ENCODE measurements at places on chromosomes 13 and 19.

DNA sequence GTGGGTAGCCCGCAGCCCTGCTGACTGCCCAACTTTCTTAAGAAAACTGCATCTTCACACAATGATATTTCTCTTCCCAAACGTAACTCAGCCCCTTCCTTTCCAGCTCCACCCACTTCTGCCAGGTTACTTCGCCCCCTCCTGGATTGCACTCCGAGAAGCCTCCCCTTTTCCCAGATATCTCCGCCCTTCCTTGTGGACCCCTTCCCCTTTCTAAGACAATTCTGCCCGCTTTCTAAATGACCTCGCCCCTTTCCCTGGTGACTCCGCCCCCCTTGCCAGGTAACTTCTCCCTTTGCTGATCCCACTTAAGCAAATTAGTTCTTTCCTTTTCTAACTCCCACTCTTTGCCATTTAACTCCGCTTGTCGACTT is 2.6 kb downstream of the VSIG10L start:
- no peak for DNase-seq

DNA sequence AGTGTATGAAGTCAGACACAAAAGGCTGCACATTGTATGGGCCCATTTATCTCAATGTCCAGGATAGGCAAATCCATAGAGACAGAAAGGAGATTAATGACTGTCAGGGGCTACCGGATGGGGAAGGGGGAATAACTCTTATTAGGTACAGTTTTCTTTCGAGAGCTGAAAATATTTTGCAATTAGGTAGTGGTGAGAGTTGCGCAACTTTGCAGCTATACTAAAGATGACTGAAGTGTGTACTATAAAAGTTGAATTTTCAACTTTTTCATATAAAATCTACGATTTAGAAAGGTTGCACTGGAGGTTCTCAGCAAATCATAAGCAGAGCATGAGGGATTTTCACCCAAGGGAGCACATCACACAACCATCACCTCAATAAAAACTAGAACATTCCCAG is 16.1 kb upstream of the SLC15A1 start:
- DNase-seq, result no peak

DNA sequence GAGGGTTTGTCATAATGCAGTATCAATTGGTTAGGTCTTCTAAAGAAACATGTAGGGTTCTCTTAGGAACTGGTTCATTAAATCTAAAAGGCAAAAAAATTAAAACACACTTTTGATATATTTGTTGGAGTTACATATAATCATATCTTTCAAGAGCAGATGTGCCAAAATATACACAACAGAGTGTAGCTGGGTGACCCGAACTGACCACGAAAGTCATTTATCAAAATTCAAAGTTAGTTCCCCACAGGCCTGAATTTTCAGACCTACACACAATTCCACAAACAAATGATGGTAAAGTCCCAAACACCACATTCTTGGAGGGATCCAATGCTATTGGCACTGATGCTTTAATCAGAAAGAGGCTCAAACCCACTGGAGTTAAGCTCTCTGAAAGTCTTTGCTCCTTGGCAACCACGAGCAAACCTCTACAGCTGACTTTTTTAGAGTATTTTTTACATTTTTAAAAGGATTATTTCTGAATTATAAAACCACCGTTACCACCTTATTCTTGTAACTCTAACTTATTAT is 50.9 kb downstream of the IRS2 start:
- DNase-seq, result no peak

- DNase-seq, result no peak
Measured at GRCh38 chr19:51698296-51698695, 5.2 kb downstream of the SPACA6 start.

- DNase-seq, result no peak
Measured at GRCh38 chr13:23583491-23583890, 13.3 kb downstream of the TNFRSF19 start.

DNA sequence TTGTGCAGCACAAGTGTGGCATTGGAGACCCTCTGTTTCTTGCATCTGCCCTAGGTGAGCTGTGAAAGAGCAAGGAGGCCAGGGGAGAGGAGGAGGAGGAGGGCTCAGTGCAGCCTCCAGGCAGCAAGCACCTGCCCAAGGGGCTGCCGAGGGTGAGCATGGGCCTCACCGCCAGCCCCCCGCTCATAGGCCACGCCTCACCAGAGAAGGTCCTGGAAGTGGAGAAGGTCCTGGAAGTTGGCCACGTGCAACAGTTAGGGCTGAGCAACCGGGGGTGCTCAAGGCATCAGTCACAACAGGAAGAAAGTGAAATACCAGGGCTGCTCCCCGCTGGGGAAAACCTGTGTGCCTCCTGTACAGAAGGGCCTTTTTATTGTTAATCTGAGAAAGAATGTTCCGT is 168.9 kb downstream of the TEX29 start:
- DNase-seq, result no peak

- DNase-seq, result no peak
Measured at GRCh38 chr13:110797230-110797877, 83.9 kb downstream of the ING1 start.

DNA sequence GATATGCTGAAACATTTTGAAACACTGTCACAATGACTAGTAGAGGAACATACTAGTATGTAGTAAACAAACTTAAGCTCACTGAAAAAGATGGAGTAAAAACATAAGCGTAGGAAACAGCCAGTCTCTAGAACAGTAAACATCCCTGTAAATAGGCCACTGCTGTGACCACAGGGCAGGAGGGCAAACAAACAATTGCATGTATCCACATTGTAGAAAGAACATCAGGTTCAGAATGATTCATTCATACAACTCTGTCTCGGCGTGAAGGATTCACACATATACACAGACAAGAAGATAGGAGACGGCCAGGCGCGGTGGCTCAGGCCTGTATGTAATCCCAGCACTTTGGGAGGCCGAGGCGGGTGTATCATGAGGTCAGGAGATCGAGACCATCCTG is 390.1 kb downstream of the IRS2 start:
- no peak for DNase-seq

GRCh38 chr19:7678971-7679751 is 1.5 kb upstream of the TRAPPC5 start:
- peak; percentile 73 for DNase-seq

DNA sequence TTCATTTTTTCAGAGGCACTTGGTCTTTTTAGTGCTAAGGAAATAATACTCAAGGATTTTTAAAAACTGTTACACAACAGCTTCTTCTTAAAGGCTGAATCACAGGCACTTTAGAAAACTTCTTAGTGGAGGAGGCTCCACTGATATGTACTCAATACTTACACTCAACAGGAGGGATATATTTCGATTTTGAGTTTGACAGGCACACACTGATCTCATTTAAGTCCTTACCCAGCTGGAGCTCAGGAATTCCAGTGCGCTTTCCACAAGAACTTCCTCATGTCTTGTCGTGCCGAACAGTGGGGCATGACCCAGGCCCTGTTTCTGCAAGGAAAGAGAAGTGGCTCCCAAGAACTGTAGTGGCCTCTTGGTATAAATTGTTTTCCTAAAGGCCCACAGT is 103.8 kb downstream of the RGCC start:
- DNase-seq, result no peak

DNA sequence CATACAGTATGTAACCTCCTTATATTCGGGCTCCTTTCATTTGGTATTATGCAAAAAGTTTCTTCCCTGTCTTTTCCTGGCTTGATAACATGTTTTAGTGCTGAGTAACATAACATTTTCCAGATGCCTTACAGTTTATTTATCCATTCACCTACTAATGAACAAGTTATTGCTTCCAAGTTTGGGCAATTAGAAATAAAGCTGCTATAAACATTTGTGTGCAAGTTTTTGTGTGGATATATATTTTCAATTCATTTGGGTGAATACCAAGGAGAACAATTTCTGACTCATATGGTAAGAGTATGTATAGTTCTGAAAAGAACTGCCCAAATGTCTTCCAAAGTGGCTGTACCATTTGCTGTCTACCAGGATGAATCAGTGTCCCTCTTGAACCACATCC is 360.9 kb downstream of the PCDH17 start:
- DNase-seq, result no peak

- no peak for DNase-seq
Measured at GRCh38 chr13:88651531-88651930, 980.4 kb downstream of the SLITRK5 start.

- DNase-seq, result no peak
Measured at GRCh38 chr19:11410682-11411081, 8.4 kb downstream of the RGL3 start.

DNA sequence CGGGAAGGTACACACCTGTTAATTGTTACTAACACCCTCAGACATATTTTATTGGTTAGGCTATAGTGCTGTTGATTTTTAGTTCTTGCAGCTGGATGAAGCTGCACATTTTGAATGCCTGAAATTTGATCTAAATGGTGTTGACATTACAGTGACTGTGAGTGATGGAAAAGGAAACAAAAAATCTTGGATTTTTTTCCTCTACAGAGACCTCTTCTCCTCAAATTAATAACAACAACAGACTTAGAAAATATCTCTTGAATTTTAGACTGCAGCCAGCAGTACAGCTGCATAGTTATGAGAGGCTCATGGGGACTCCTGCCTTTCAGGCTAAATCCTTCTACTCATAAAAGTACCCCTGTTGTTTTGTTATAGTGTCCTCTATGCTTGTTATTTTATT is 500.5 kb upstream of the SPRY2 start:
- DNase-seq, result no peak

DNA sequence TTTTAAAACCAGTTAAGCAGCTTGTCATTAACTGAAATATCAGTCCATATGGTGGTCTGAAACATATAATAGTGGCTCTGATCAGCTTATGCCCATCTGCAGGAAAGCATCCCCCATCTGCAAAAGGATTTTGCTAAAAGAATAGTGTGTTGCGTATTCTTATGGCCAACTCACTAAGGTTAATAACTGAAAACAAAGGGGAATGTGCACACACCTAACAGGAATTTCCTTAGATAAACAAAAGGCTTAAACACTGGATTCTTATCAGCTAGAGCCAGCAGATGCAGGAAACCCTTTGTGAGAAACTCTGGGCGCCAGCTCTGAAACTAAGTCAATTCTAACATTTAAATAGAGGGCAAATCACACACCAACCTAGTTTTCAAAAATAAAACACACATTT is 22.1 kb downstream of the VPS36 start:
- no peak for DNase-seq

DNA sequence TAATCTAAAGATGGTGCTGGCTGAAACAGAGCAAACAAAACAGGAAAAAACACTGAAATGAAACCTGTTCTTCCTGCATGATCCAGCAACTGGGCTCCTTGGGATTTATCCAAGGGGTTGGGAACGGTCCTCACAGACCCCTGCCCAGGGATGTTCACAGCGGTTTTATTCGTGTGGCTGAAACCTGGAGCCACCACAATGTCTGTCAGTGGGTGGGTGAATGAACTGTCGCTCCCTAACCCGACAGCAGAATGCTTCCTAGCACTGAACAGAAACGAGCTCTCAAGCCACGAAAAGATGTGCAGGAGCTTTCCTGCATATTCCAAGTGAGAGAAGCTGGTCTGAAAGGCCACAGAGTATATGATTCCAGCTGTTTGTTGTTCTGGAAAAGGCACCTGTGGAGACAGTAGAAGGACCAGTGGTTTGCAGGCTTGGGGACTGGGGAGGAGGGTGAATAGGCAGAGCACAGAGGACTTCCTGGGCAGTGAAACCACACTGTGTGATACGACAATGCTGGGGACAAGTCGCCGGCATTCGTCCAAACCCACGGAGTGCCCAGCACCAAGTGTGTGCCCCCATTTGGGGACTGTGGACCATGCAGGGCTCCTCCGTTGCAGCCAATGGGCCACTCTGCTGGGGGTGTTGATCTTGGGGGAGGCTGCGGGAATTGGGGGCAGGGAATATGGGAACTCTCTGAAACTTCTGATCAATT is 73.9 kb downstream of the TEX29 start:
- no peak for DNase-seq

- no peak for DNase-seq
Measured at GRCh38 chr13:30559274-30559673, 58.4 kb upstream of the USPL1 start.

DNA sequence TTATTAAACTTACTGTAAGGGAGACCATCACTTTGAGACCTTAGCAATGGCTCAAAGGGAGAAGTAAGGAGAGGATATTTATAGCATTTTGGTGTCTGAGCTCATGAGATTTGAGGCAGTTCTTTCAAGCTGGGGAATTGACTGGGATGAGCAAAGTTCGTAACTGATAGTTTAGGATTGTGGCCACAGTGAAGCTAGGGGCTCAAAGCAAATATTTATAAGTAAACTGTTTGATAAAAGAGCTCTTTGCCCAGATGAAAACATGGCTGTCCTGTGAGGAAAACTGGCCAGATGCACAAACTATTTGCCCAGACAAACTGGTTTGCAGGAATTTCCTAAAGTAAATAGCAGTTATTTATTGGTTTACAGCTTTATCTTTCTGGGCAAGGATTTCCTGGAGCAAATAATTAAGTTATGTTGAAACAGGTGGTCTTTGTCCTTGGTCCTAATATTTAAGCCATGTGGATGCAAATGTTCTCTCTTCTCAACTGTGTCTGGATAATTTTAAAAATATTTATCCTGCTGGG is 59.7 kb upstream of the TMTC4 start:
- no peak for DNase-seq

DNA sequence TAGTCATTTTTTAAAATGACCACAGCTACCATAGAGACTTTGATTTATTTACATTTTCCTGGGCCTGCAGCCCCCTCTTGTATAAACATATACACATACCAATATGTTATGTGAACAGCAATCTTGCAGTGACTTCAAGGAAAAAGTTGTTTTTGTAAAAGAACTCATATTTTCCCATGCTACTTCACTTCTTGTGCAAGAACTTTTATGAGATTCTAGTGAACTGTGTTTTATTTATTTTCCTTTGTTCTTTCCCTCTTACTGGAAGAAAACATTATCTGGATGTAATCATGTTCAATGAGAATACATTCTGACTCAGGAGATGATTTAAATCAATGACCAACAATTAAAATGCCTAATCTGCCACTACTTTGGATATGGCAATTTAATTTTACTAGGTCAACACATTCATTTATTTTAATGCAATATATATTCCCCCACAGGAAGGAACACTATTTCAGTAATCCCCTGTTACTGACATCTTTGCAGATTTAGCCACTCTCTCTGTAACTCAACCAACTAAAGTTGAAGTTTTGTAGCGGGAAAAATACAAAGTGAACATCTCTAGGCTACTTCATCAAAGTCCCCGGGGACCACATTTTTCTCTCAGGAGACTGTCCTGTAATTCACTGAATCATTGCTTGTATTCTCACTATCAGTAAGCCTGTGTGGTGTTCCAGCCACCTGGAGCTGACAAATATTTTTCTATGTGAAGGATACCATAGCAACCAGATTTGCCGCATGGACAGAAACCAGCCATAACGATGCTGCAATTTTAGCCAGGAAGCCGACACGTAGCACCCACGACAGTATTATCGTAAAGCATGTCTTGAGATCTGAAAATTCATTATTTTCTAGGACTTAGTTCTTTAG is 90.5 kb downstream of the STARD13 start:
- DNase-seq, result no peak

All from T follicular helper cell (primary cell).